Cerebellum (tissue), 4 donors: ENCODE measurements at places on chromosomes 1 and 21. TPM values are rescaled to one million over a fixed set of nuclear protein-coding genes. Genes with fewer than 3 reads are reported as not detected.

Gene OLIG2
- 14.4 TPM for total RNA-seq

Gene TRIM46
- 16.7 TPM for total RNA-seq

Gene GNG4
- total RNA-seq: 54.4 TPM

Gene MAP3K6
- total RNA-seq: 2.3 TPM

Gene NTNG1
- total RNA-seq: 16.8 TPM

Gene KCNJ15
- not detected for total RNA-seq

Gene FAAH
- 19.0 TPM for total RNA-seq

Gene OSCP1
- total RNA-seq: 17.1 TPM

Gene FAM72C
- 1.4 TPM for total RNA-seq

Gene HLX
- total RNA-seq: 1.00 TPM

Gene OR2T11
- not detected for total RNA-seq

Gene SLC25A24
- total RNA-seq: 36.3 TPM

Gene C4BPA
- not detected for total RNA-seq

Gene LIN28A
- total RNA-seq: not detected

Gene CHAF1B
- 2.5 TPM for total RNA-seq

Gene C1orf159
- 11.3 TPM for total RNA-seq
